ENCODE measurements at places on chromosomes 1 and 21.

DNA sequence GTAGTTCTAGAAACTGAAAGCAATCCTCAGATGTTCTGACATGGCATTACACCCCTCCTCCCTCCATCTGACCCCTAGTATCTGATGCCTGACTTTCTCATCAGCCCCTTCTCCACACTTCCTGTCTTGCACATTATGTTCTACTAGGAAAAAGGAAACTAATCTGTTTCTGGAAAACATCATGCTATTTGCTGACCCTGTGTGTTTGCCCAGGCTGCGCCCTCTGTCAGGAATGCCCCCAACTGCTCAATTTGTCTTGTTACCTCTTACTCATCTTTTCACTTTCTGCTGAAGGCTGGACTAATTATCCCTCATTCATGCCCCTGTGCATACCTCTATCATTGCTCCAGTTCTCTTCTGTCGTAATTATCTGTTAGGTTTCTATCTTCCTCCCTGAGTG lies 37.5 kb upstream of the DAB1 start:
- no peak for DNase-seq

- no peak for DNase-seq
Observed at GRCh38 chr1:245398180-245398579, 243.4 kb downstream of the KIF26B start.

DNA sequence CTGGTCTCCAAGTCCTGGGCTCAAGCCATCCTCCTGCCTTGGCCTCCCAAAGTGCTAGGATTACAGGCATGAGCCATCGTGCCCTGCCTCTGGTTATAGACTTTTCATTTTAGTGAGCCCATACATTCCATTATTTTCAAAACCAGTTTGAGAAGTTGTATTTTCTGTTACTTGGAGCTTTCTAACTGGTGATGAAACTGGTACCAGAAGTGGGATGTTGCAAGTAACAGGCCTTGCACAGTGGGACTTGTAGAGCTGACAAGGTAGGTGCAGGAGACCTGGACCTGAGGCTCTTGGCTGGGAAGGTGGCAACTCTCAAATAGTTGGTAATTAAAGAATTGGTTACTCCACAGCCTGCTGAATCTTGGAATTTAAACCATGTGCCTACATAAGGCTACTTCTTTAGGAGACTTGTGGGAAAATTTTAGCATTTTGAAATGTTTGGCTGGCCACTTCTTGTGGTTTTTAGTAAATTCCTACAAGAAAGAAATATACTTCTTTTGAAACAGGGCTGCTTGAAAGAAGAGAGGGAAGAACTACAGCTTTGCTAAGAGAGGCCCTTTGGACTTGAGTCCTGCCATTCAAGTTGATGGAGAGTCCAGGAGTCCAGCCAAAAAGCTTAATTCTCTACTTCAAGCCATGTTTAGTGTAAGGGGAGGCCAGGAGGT lies 9.8 kb upstream of the ALPL start:
- DNase-seq, result no peak

GRCh38 chr1:248914796-248915381 lies 8.9 kb downstream of the PGBD2 start:
- no peak for DNase-seq

GRCh38 chr1:222643606-222643937 lies 25.7 kb downstream of the MIA3 start:
- DNase-seq, result no peak

DNA sequence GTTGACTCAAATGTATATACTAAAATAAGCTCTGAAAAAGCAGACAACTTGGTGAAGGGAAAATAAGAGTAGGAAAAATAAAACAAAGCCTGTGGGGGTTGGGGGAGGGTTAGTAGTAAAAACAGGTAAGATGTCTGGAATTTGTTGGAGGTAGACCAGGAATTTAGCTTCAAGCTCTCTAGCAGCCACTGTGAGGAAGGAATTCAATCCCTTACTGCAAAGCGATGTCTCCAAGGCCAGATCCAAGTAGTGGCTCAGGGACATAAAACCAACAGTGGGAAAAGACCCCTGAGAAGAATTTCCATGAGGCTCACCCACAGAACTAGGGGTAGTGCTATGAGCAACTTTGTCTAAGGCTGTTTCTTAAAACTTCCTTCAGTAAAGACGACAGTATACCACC lies 7.8 kb downstream of the ANGPTL7 start:
- no peak for DNase-seq
